ENCODE measurements at places on chromosomes 7 and 10. TPM values are rescaled to one million over a fixed set of nuclear protein-coding genes. Genes with fewer than 3 reads are reported as not detected.

DNA sequence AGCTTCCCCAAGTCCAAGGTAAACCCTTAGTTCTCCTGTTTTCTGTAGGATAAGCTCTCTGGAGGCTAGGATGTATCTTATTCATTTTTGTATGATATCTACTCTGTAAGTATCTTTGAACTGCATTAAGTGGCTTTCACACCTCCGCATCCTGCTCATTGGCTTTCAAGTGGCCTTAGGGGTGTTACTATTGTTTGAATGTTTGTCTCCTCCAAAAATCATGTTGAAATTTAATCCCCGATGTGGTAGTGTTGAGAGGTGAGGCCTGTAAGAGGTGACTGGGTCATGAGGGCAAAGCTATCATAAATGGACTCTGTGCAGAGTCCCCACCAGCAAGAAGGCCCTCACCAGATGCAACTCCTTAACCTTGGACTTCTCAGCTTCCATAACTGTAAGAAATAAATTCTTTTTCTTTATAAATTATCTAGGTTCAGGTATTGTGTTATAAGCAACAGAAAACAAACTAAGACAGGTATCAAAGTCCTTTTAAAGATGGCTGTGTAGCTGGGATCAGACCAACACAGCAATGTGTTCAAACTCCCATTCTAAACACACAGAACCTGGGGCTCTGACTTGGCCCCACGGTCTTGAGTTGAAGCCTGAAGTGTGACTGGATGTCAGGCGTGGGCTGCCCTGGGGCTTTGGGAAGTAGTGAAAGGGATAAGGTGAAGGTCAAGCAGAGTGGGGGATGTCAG is 25.9 kb downstream of the TBXAS1 start:
- no peaks in the 10 kb centered on the region for H3K36me3 ChIP-seq
- no peaks in the 10 kb centered on the region for H3K27me3 ChIP-seq
- no peak overlapping the region for H3K4me3 ChIP-seq
- H3K27ac ChIP-seq, result peak overlapping the region; percentile 44

The ASB10 gene
- total RNA-seq, result not detected

The ECHDC3 gene
- 39.4 TPM for total RNA-seq

DNA sequence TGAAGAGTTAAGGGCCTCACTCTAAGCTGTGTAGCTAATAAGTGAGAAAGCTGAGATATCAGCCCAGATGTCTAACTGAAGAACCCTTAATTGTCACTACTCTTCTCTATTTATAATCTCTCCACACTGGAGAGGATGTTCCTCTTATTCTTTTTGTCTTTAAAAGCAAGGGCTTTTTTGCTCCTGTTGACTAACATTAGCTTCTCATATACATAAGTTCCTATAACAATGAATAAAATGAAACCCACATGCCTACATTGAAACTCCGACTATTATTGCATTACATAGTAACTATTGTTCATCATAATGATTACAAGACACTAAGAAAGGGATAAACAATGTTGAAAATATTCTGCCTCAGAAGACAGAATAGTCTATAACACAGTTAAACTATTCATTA is 67.1 kb downstream of the GNAT3 start:
- H3K4me3 ChIP-seq, result no peak overlapping the region
- H3K4me1 ChIP-seq, result peaks cover 9% of the 10 kb centered on the region
- DNase-seq, result no peak
- H3K27me3 ChIP-seq, result no peaks in the 10 kb centered on the region
- no peaks in the 10 kb centered on the region for H3K36me3 ChIP-seq

DNA sequence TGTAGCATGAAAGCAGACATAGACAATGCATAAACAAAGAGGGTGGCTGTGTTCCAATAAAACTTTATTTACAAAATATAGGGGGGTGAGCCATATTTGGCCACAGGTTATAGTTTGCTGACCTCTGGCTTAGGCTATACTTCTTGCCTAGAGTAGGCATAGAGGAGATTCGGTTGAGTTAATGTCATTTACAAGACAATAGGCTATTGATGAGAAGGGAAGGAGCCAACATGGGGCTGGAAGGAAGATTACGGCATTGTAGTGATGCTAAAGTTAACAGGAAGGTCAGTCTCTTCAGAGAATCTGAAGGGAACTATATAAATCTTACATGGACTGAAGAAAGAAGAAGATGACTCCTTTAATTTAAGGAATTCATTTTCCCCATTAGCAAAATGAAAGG is 463.5 kb downstream of the HTR7 start:
- no peaks in the 10 kb centered on the region for H3K4me1 ChIP-seq
- no peaks in the 10 kb centered on the region for H3K27me3 ChIP-seq
- H3K4me3 ChIP-seq, result no peak overlapping the region
- DNase-seq, result no peak
- no peak overlapping the region for H3K27ac ChIP-seq

GRCh38 chr7:41584746-41585145 is 118.1 kb downstream of the INHBA start:
- no peak overlapping the region for H3K27ac ChIP-seq
- DNase-seq, result no peak
- no peaks in the 10 kb centered on the region for H3K36me3 ChIP-seq
- no peaks in the 10 kb centered on the region for H3K27me3 ChIP-seq

The NEUROD6 gene
- total RNA-seq, result not detected

GRCh38 chr7:101950450-101951119 is 133.2 kb downstream of the CUX1 start:
- peaks cover 32% of the 10 kb centered on the region for H3K4me1 ChIP-seq
- no peak overlapping the region for H3K4me3 ChIP-seq
- no peaks in the 10 kb centered on the region for H3K36me3 ChIP-seq

GRCh38 chr10:129631870-129632623 is 165.0 kb downstream of the MGMT start:
- H3K4me3 ChIP-seq, result no peak overlapping the region
- DNase-seq, result no peak
- no peaks in the 10 kb centered on the region for H3K36me3 ChIP-seq

DNA sequence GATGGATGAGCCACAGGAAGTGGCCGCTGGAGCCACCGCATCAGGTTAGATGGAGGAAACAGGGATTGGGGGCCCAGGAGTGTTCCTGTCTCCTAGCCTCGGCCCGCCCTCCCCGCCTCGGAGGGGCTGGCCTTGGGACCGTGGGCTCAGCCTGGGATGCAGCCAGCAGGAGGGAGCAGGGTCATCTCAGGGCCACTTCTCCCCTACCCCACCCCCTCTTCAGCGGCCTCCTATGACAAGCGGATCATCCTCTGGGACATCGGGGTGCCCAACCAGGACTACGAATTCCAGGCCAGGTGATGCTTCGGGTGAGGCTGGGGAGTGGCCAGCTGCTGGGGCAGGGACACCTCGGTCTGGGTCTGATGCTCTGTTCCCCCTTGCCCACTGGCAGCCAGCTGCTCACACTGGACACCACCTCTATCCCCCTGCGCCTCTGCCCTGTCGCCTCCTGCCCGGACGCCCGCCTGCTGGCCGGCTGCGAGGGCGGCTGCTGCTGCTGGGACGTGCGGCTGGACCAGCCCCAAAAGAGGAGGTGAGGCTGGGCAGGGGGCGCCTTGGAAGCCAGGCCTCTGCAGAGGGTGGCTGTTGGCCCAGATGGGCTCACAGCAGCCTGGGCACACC is 4.7 kb downstream of the LRWD1 start:
- DNase-seq, result no peak
- H3K4me1 ChIP-seq, result peaks cover 11% of the 10 kb centered on the region
- no peak overlapping the region for H3K4me3 ChIP-seq
- H3K27ac ChIP-seq, result no peak overlapping the region
- peaks cover 16% of the 10 kb centered on the region for H3K36me3 ChIP-seq
- no peaks in the 10 kb centered on the region for H3K27me3 ChIP-seq

GRCh38 chr7:130740606-130741005 is 6.6 kb upstream of the KLF14 start:
- H3K36me3 ChIP-seq, result no peaks in the 10 kb centered on the region
- H3K27me3 ChIP-seq, result peaks cover 59% of the 10 kb centered on the region
- H3K27ac ChIP-seq, result no peak overlapping the region

GRCh38 chr7:7923818-7924217 is 44.8 kb upstream of the GLCCI1 start:
- H3K4me3 ChIP-seq, result no peak overlapping the region
- H3K36me3 ChIP-seq, result no peaks in the 10 kb centered on the region
- no peaks in the 10 kb centered on the region for H3K4me1 ChIP-seq
- DNase-seq, result no peak
- no peak overlapping the region for H3K27ac ChIP-seq

The PRSS37 gene
- not detected for total RNA-seq

GRCh38 chr10:1449572-1450205 is 287.6 kb downstream of the ADARB2 start:
- H3K27me3 ChIP-seq, result no peaks in the 10 kb centered on the region
- H3K36me3 ChIP-seq, result no peaks in the 10 kb centered on the region
- no peak overlapping the region for H3K27ac ChIP-seq
- no peaks in the 10 kb centered on the region for H3K4me1 ChIP-seq
- no peak overlapping the region for H3K4me3 ChIP-seq

- H3K4me3 ChIP-seq, result no peak overlapping the region
- H3K36me3 ChIP-seq, result no peaks in the 10 kb centered on the region
- no peaks in the 10 kb centered on the region for H3K27me3 ChIP-seq
- peaks cover 3% of the 10 kb centered on the region for H3K4me1 ChIP-seq
- H3K27ac ChIP-seq, result no peak overlapping the region
- no peak for DNase-seq
Measured at GRCh38 chr10:69634759-69635425, 4.8 kb downstream of the FAM241B start.

DNA sequence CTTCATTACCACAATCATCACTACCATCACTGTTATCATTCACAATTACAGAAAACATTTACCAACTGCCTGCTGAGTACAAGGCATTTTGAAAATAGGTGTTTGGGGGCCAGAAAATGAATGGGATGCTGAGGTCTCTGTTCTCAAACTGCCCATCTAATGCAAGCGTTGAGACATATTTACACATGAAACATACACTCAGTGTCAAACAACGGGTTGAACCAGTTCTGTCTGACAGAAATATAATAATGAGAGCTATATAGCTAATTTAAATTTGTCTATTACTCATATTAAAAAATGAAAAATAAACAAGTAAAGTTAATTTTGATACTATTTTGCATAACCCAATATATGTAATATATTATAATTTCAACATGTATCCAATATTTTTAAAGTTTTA is 303.1 kb downstream of the KCNMA1 start:
- no peak overlapping the region for H3K27ac ChIP-seq
- DNase-seq, result no peak
- H3K27me3 ChIP-seq, result no peaks in the 10 kb centered on the region
- no peaks in the 10 kb centered on the region for H3K36me3 ChIP-seq

DNA sequence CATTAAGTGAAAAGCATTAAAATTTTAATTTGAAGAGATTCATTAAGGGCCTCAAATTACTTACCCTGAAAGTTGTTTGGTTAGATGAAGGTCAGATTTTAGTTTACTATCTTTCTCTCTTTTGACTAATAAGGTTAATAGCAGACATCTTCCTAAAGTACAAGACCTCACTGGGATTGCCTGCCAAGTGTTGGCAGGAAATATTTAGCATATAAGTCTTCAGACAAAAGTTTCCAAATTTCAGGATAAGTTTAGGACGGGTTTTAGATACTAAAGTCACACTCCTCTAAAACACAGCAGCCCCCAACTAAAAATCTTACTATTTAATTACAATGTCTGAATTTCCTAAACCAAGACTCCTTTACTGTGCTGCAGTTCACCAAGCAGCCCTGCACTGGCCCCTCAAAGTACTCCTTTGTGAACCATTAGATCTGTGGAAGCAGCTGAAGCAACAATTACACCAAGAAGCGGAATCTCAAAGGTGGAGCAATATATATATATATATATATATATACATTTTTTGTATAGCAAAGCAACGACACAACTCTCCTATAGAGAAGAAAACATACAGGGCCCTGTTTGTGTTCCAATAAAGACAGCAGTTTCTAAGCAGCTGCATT is 91.2 kb upstream of the KCNIP2 start:
- no peaks in the 10 kb centered on the region for H3K4me1 ChIP-seq
- peaks cover 11% of the 10 kb centered on the region for H3K36me3 ChIP-seq
- no peak for DNase-seq
- H3K27ac ChIP-seq, result no peak overlapping the region
- H3K4me3 ChIP-seq, result no peak overlapping the region

The CNPY1 gene
- not detected for total RNA-seq

DNA sequence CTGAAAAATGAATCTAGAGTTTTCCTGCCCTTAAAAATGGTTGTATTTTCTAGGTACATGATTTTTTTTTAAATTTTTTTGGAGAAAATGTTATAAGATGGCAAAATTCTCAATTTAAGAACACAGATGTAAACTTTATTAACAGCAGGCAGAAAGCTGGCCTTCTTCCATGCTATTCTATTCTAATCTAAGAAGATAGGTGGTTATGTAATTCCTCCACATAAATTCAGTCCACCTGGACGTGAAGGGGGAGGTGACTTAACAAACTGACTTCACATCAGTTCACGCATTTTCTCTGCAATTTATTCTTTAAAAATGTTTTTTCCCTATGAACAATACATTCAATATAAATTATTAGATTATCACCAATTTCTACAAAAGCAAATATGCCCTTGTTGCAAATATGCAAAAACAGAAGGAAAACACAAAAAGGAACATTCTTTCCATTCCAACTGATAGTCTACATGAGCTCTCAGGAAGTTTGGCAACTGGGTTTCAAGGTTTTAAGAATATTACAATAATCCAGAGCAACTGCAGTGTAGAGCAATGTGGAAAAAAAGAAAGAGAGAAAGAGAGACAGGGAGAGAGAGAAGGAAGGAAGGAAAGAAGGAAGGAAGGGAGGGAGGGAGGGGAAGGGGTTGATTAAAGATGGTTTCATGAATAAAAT is 76.8 kb downstream of the HIBADH start:
- no peaks in the 10 kb centered on the region for H3K27me3 ChIP-seq
- H3K27ac ChIP-seq, result no peak overlapping the region
- no peaks in the 10 kb centered on the region for H3K4me1 ChIP-seq

DNA sequence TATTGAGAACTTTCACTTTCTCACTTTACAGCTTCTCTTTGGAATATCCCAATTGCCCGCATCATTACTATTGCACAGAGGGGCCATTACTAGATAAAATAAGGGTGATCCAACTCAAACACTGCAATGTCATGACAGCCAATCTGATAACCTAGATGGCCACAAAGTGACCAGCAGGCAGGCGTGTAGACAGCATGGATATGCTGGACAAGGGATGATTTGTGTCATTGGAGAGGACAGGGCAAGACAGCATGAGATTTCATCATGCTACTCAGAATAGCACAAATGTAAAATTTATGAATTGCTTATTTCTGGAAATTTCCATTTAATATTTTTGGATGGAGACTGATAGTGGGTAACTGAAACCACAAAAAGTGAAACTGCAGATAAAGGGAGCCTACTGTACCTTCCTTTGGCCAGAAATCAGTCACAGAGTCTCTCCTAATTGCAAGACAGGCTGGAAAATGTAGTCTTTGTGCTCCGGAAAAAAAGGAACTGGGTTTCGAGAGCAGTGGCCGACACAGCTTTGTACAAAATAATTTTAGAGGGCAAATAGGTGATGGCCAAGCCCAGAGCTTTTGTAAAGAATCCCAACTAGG is 6.1 kb upstream of the GSDME start:
- no peak overlapping the region for H3K27ac ChIP-seq
- no peak overlapping the region for H3K4me3 ChIP-seq
- H3K36me3 ChIP-seq, result no peaks in the 10 kb centered on the region
- H3K4me1 ChIP-seq, result no peaks in the 10 kb centered on the region

DNA sequence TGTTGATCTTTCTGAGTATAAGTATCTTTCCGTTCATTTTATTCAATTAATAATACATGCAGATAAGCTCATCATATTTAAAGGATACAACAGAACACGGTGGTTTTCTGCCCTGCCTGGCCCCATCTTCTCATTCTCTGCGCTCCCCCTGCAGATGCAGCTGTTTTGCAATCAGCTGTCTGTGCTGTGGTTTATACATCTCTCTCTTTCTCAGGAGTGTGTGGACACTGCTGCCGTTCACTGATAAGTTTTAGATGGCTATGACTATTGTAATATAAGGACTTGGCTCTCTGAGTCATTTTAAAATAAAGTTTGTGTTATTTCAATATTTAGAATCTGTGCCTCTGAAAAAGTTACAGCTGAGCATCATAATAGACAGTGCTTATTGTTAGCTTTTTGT is 54.5 kb downstream of the CUL1 start:
- no peak for DNase-seq
- peaks cover 27% of the 10 kb centered on the region for H3K36me3 ChIP-seq
- H3K27ac ChIP-seq, result no peak overlapping the region
- H3K4me1 ChIP-seq, result no peaks in the 10 kb centered on the region
- no peaks in the 10 kb centered on the region for H3K27me3 ChIP-seq
